Tibial nerve (tissue), 4 donors: ENCODE measurements at places on chromosomes 1 and 21. TPM values are rescaled to one million over a fixed set of nuclear protein-coding genes. Genes with fewer than 3 reads are reported as not detected.

DNA sequence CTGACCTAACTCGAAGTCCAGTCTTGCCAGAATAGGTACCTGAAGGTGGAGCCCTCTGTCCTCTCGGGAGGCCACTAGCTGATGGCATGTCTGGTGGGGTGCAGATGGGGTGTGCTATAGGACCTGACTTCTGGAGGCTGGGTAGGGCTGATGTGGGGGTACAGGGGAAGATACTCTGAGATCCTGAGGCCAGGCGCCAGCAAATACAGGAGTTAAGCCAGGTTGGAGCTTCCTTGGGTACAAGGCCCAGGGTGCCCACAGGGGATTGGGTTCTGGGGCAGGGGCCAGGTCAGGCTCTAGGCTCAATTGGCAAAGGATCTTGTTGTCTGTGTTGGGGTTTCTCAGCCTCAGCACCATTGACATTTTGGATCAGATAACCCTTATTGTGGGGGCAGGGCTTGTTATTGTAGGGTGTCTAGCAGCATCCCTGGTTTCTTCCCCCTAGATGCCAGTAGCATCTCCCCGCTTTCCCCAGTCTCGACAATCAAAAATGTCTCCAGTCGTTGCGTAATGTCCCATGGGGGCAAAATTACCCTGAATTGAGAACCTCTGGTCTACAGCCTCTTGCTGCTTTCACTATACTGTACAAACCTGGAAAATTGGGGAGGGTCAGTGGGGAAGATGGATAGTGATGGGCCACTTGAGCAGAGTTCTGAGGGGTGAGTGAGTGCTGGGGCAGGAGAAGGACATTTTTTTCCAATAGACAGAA is 9.2 kb downstream of the PTPRF start:
- no peak for DNase-seq

DNA sequence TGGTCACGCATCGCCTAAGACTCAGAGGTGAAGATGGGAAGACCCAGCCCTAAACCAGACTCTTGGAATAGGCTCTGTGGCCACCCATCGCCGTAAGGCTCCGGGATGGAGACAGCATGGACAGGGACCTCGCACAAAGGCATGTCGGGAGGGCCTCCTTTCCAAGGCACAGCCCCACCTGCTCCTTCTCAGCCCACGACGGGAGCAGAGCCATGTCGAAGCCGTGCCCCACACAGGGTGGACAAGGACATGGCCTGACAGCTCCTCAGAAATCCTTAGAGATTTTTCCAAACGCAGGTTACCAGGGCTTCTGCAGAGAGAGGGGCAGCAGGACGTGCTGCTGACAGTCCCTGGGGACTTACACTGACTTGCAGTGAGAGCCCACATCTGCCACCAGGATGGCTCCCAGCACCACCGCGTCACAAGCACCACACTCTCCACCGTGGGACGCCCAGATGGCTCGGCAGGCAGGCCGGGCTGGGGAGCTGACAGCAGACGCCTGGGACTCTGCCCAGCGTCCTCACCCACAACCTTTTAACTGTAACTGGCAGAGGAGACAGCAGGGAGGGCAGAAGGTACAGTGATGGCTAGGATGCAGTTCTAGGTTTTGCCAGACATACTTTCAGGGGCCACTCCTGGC is 12.0 kb downstream of the SSU72 start:
- DNase-seq: no peak

DNA sequence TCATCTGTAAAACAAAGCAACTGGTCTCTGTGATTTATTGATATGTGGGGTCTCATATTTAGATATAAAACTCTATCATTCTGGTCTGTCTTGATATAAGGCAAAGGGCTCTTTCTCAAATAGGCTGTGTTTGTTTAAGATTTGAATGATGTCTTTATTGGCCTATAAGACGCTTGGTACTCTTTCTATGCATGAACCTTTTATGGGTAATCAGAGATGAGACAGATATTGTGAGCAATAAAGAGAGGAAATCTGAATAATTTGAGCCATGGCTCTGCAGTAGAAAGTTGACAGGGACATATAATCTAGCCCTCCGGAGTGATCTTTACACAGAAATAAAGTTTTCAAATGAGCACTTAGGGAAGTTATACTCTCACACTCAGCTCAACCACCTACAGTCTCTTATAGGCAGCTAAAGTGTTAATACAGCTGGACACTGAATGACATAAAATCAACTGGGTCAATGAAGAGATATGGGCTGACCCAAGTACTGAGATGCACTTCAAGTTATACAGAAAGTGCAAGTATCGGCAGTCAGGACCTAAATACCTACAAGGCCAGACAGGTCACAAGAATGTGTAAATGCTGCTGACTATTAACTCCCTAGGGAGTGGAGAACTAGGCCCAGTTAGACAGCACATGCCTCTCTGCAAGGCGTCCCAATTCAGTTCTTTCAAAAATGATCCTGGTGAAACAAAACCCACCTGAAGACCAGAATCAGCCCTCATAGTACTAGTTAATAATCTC is 111.0 kb downstream of the PTPN14 start:
- no peak for DNase-seq

DNA sequence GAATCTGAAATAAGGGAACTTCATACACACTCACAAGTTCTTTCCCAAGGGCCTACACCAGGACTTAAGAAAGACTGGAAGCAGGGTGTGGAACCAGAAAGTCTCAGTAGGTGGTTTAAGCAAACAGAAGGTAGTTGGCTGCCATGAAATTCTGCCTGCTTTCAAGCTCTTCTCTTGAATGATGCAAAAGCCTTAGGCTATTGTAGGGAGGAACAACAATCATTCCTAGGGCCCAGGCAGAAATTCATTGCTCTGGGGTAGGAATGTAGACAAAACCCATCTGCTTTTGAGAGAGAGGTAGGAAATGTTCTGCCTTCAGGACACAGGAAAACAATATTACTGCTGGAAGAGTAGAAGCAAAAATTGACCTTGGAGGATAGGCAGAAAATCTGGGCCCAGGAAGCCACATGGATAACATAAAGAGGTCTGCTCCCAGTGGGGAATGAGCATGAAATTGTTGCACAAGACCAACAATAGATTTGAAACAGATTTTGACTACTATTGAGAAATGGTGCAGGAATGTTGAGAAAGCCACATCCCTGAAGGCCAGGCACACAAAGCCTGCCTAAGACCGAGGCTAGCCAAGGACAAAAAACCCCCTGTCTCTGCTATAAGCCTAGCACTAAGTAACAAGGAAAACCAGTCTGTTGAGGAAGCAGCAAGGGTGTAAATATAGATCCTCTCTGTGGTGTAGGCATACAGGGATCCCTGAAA is 22.7 kb upstream of the SFT2D2 start:
- DNase-seq: no peak

Gene KRTAP20-1
- total RNA-seq: not detected

Gene SHISAL2A
- not detected for total RNA-seq

Gene HEYL
- 11.7 TPM for total RNA-seq
